ENCODE measurements at places on chromosomes 7 and 10. TPM values are rescaled to one million over a fixed set of nuclear protein-coding genes. Genes with fewer than 3 reads are reported as not detected.

Gene MRC1
- 0.03 TPM for total RNA-seq

Gene TMEM196
- total RNA-seq: not detected

Gene GPRIN2
- total RNA-seq: 33.2 TPM

Gene TMEM176A
- 0.15 TPM for total RNA-seq

Gene SEC31B
- 2.5 TPM for total RNA-seq

Gene KLF14
- not detected for total RNA-seq

Gene AUTS2
- total RNA-seq: 4.4 TPM

Gene ECHS1
- total RNA-seq: 154 TPM

Gene ALOX5
- 0.22 TPM for total RNA-seq

Gene NKX2-3
- not detected for total RNA-seq

Gene LEP
- total RNA-seq: not detected

Gene MAPK8
- total RNA-seq: 31.9 TPM

Gene LMBR1
- total RNA-seq: 24.7 TPM

Gene TMEM130
- 0.50 TPM for total RNA-seq

Gene C10orf105
- total RNA-seq: not detected

Gene AKAP9
- total RNA-seq: 14.8 TPM

Gene TMEM26
- 0.06 TPM for total RNA-seq

Gene PARG
- 20.1 TPM for total RNA-seq

Gene SPAM1
- total RNA-seq: not detected

Gene PLPP4
- total RNA-seq: 0.14 TPM

Gene CASTOR2
- total RNA-seq: 2.9 TPM

Gene SEC61G
- total RNA-seq: 348 TPM

Gene NPC1L1
- total RNA-seq: 0.07 TPM

Gene CPA4
- 6.1 TPM for total RNA-seq

Gene PRSS2
- not detected for total RNA-seq

Gene CHST3
- 36.1 TPM for total RNA-seq

Gene AS3MT
- total RNA-seq: 3.3 TPM

Gene SLC26A3
- total RNA-seq: not detected

Gene MRM2
- total RNA-seq: 54.7 TPM

Gene APBB1IP
- total RNA-seq: 11.1 TPM

Gene EBLN1
- not detected for total RNA-seq

Gene TUBAL3
- total RNA-seq: 0.49 TPM
